GM23338 (cell line): ENCODE measurements at places on chromosomes 6 and 20. TPM values are rescaled to one million over a fixed set of nuclear protein-coding genes. Genes with fewer than 3 reads are reported as not detected.

PREX1 gene
- polyA plus RNA-seq = 2.4 and 2.6 TPM in 2 replicates

DNA sequence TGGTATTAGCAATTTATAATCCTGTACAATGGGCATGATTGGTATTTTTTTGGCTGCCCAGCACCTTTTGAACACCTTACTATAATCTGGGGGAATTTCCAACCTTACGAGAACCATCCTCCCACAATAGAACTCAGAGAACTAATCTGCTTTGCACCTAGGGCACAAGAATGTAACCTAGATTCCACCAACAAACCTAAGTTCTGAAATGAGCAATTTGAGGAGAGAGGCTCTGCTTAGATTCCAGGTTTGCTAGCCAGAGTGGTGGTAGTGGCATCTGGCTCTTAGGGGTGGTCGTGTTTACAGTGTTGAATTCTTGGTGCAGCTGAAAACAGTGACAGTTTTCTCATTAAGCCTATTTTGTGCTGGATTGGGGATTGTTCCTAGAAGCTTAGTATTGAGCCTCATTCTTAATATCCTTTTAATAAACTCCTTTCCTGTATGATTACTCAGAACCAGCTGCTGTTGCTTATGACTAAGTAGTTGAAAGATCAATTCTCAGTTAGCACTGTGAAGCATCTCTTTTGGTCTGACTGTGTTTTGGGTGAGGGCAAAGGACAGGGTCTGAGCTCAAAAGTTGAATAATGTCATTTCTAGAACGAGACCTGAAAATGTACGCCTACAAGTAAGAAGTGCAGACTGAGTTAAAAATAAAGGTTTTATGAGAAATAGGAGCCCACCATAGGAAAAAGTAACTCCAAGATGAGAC is 385.6 kb downstream of the CDKAL1 start:
- no peak for DNase-seq

GRCh38 chr6:82741325-82741995 is 324.2 kb downstream of the UBE3D start:
- no peak for DNase-seq
- H3K36me3 ChIP-seq = no peaks in the 10 kb centered on the region
- H3K27ac ChIP-seq = no peak overlapping the region
- H3K27me3 ChIP-seq = no peaks in the 10 kb centered on the region

GRCh38 chr20:19958219-19958618 is 58.9 kb upstream of the NAA20 start:
- no peaks in the 10 kb centered on the region for H3K27me3 ChIP-seq
- no peak overlapping the region for H3K27ac ChIP-seq
- peaks cover 37% of the 10 kb centered on the region for H3K4me1 ChIP-seq
- no peaks in the 10 kb centered on the region for H3K36me3 ChIP-seq
- H3K4me3 ChIP-seq = no peak overlapping the region

PRDM1 gene
- 0.65 and 0.90 TPM in 2 replicates for polyA plus RNA-seq

GRCh38 chr6:110034667-110035036 is 56.5 kb downstream of the GPR6 start:
- H3K4me1 ChIP-seq = no peaks in the 10 kb centered on the region
- no peak overlapping the region for H3K27ac ChIP-seq
- no peaks in the 10 kb centered on the region for H3K36me3 ChIP-seq
- DNase-seq = no peak
- H3K4me3 ChIP-seq = no peak overlapping the region
- no peaks in the 10 kb centered on the region for H3K27me3 ChIP-seq

GRCh38 chr6:67129780-67130179 is 1422.8 kb upstream of the EYS start:
- no peak overlapping the region for H3K4me3 ChIP-seq
- H3K4me1 ChIP-seq = no peaks in the 10 kb centered on the region
- no peak overlapping the region for H3K27ac ChIP-seq

DNA sequence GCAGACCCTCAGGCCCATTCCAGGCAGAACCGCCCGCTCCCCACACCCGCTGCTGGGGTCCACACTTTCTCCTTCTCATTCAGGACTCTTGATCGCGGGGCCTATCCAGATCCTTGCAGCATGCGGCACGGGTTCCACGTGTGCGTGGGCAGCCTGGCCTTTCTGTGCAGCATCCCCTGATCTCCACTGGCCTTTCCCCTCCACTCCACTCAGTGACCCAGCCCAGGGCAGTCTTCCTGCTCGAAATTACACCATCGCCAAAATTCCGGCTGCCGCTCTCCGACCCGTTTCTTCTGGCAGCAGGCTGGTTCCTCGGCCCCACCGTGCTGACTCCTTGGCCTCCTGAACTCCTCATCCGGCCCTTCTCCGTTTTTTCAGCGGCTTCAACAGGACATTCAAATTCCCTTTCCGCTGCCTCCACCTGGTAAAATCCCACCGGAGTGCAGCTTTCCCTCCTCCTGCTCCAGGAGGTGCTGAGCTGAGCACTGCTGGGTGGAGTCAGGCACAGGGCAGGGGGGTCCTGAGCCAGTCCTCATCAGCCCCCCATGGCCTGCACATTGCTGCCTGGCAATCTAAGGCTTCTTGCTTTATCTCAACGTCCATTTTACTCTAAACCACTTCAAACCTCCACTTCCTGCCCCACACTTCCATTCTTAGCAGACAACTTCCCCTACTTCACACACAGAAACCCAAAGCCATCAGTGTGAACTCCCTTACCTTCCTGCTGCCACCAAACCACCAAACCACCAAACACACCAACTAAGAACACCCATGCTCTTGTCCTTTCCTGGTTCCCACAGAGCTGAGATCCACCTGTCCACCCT is 9.0 kb downstream of the SFT2D1 start:
- peak overlapping the region; percentile 1 for H3K27ac ChIP-seq
- peaks cover 31% of the 10 kb centered on the region for H3K4me1 ChIP-seq
- no peak overlapping the region for H3K4me3 ChIP-seq
- H3K36me3 ChIP-seq = no peaks in the 10 kb centered on the region
- H3K27me3 ChIP-seq = no peaks in the 10 kb centered on the region

GRCh38 chr6:119323931-119324330 is 25.6 kb downstream of the MAN1A1 start:
- H3K36me3 ChIP-seq = no peaks in the 10 kb centered on the region
- no peak overlapping the region for H3K4me3 ChIP-seq
- H3K4me1 ChIP-seq = no peaks in the 10 kb centered on the region

GRCh38 chr6:114556846-114557488 is 214.1 kb upstream of the HS3ST5 start:
- DNase-seq = no peak
- no peak overlapping the region for H3K4me3 ChIP-seq
- H3K27me3 ChIP-seq = no peaks in the 10 kb centered on the region
- no peaks in the 10 kb centered on the region for H3K4me1 ChIP-seq
- H3K27ac ChIP-seq = no peak overlapping the region

GRCh38 chr6:158004701-158005095 is 23.0 kb downstream of the SYNJ2 start:
- peaks cover 6% of the 10 kb centered on the region; the same call in 1 of the 2 replicates for H3K4me1 ChIP-seq
- no peak overlapping the region for H3K4me3 ChIP-seq
- no peaks in the 10 kb centered on the region for H3K27me3 ChIP-seq
- H3K27ac ChIP-seq = no peak overlapping the region

IL17F gene
- 0.35 TPM in 1 of 2 replicates, not detected in the other for polyA plus RNA-seq

HRH3 gene
- polyA plus RNA-seq = 1.5 and 2.0 TPM in 2 replicates

GRCh38 chr6:140401761-140402160 is 1027.3 kb upstream of the CITED2 start:
- no peak overlapping the region for H3K4me3 ChIP-seq
- no peaks in the 10 kb centered on the region for H3K36me3 ChIP-seq
- H3K27me3 ChIP-seq = no peaks in the 10 kb centered on the region
- no peak overlapping the region for H3K27ac ChIP-seq
- no peaks in the 10 kb centered on the region for H3K4me1 ChIP-seq

NMBR gene
- polyA plus RNA-seq = not detected in 2 replicates

DNA sequence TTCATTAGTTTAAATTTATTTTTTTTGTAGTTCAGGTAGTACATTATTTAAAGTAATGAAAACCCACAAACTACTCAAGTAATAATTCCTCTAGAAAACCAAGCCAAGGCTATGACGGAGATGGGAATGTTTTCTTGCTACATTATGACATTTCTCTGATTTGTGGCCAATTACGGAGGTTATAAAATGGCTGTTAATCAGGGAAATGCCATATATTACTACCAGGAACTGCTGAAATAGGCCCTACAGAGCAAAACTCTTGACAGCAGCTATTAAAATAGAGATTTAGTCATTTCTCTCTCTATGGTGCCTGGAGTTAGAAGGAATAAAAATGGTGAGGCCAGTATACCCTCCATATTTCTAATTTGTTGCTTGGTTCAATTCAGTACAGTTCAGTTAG is 280.0 kb downstream of the ARHGAP18 start:
- no peaks in the 10 kb centered on the region; the same call in 1 of the 2 replicates for H3K4me1 ChIP-seq
- H3K4me3 ChIP-seq = no peak overlapping the region
- no peak for DNase-seq
- no peak overlapping the region for H3K27ac ChIP-seq
